ENCODE measurements at places on chromosomes 2 and 18.

- no peak for DNase-seq
These were observed 32.2 kb downstream of the THADA start for GRCh38 chr2:43563679-43564078.

GRCh38 chr2:133377021-133377481, 191.2 kb downstream of the NCKAP5 start:
- peak; percentile 52 for DNase-seq

DNA sequence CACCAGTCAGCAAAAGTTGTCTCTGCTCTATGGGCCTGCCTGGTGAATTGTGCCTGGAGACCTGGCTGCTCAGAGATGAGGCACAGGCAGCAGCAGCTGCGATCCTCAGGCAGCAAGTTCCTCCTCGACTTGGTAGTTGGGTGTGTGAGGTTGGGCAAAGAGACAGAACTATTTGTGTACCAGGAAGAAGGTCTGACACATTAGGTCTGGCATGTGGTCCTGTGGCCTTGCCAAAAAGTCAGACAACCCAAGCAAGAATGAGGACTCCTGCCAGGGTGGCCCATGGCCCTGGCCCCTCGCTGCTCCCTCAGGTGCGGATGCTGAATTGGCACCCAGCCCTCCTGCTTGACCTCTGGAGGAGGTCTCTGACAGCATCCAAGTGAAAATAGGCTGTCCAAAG, 192.7 kb downstream of the DYSF start:
- peak; percentile 57 for DNase-seq

- DNase-seq: no peak
These were observed 307.4 kb downstream of the NDUFA10 start for GRCh38 chr2:239717706-239718105.

Measured in EL (cell line).